ENCODE measurements at places on chromosomes 12 and 14.

DNA sequence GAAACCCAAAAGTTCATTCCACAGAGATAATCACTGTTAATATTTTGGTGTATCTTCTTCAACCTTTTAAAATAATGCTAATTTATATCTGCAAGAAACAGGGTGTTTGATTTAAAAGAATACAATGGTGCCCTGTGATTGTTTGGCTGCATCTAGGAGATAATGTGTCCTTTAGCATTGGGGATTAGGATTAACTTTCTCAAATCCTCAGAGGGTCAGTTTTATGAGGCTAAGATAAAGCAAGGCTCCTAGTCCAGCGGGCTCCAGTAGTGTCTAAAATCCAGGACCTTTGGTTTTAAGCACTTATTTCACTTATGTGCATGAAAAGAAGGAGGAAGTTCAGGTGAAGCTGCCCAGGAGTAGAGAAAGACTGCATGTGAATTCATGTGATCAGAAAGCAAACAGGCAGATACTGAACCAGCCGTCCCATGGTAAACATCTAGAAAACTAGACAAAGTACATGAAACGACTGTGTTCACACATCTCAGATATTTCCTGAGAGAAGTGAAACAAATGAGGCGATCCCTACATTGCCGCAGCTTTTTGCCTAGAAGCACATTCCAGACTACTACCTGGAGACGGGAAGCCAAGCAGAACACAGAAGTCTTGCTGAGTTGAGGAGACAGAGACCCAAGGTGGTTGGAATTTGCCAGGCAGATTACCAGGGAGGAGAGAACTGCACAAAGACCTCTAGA, 129.1 kb upstream of the MAX start:
- no peak for DNase-seq

DNA sequence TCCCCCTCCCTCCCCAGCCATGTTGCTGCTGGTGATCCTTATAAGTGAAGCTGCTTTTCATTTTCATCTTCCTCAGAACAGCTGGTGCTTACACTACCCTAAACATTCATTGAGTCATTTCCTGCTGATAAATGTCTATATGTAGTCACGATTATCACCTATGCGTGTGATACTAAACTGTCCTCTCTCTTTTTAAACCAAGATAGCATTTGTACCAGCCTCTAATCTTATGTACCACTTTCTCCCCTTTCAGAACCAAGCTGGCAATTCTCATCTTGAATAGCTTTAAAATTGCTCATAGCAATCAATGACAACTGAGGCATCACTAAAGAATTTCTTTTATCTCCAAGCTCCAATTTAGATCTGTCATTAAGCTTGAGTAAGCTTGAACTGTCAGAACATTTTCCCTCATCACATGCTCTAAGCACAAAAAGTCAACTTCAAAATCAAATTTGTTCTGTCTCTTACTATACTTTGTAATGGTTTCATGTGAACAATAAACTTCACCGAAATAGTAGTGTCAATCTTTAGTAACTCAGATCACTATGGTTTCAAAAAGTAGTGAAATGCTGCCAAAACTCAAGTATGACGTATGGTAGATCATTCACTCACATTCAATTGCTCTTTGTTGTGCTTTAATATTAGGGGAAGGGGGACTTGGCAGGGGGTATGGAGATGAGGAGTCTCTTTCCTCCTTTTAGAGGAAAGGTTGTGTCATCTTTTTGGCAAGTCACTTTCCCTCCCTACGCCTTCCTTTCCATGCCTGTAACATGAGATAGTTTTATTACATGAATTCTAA, 178.1 kb upstream of the NOVA1 start:
- DNase-seq: no peak

DNA sequence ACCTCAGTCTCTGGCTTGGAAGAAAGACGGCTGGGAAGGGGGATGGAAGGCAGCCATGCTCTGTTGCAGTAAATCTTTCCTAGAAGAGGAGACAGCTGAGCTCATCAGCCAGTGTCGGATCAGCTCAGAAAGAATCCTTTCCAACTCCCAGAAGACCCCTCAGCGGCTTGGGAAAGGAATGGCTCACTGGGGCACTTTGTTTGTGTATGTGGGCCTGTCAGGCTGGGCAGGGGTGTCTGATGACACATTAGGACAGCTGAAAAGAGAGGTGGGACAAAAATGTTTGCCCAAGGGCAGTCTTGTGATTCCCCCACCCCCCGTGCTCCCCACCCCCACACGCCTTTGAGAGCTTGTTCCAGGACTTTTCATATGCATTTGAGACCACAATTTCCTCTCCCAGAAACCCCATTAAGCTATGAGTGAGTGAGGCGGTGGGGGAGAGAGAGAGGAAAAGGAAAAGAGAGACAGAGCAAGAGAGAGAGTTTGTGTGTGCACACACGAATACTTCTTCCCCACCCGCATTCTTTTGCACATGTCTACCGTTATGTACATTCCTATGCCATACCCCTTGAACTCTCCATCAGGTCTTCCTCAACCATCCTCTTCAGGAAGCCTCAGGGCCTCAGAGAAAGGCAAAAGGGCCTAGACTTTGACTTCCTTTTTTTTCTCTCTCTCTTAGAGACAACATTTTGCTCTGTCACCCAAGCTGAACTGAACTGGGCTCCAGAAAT, 198.9 kb downstream of the ZFP36L1 start:
- DNase-seq: no peak

DNA sequence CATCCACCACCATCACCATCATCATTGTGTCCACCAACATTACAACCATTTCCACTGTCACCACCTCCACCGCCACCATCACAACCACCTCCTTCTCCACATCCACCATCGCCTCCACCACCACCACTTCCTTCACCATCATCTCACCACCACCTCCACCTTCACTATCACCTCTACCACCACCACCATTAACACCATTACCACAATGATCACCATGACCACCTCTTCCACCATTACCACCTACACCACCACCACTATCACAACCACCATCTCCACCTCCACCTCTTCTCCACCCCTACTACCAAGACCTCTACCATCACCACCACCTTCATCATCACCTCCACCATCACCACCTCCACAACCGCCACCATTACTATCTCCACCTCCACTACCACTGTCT, 16.4 kb downstream of the ISCU start:
- DNase-seq: no peak

- no peak for DNase-seq
These were observed 2.3 kb upstream of the ZNF384 start for GRCh38 chr12:6691473-6691872.

DNA sequence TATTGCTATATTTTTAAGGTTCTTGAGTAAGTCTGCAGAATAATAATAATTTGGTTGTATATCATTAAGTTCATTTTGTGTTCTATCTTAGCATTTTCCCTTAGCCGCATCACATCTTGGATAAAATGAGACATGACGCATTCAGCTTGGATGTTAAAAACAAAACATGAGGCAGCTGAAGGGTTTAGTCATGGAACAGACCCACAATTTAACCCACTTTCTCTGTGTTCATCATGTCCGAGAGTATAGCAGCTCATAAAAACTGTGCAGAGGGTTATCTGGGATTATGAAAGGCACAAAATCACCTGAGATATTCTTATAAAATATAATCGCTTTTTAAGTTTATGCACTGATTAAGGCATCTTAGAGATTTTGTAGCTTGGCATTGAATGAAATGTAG, 219.3 kb downstream of the TRHDE start:
- DNase-seq: no peak

DNA sequence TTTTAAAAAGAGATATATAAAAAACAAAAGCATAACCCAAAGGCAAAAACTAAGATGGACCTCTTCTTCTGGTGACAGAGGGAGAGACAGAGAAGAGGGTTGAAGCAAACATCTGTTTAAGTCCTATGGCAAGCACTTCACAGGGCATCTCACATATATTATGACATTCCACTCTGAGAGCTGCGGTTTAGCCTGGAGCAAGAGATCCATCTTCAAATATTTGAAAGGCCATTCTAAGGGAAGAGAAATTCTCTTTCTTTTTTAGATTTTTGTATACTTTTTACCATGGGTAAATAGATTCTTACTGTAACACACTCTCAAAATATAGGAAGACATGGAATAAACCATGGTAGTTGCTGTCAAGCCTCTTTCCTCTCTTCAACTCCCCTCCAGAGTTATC, 204.1 kb downstream of the GXYLT1 start:
- no peak for DNase-seq

- DNase-seq: no peak
These were observed 62.1 kb upstream of the SLC38A4 start for GRCh38 chr12:46887870-46888269.

DNA sequence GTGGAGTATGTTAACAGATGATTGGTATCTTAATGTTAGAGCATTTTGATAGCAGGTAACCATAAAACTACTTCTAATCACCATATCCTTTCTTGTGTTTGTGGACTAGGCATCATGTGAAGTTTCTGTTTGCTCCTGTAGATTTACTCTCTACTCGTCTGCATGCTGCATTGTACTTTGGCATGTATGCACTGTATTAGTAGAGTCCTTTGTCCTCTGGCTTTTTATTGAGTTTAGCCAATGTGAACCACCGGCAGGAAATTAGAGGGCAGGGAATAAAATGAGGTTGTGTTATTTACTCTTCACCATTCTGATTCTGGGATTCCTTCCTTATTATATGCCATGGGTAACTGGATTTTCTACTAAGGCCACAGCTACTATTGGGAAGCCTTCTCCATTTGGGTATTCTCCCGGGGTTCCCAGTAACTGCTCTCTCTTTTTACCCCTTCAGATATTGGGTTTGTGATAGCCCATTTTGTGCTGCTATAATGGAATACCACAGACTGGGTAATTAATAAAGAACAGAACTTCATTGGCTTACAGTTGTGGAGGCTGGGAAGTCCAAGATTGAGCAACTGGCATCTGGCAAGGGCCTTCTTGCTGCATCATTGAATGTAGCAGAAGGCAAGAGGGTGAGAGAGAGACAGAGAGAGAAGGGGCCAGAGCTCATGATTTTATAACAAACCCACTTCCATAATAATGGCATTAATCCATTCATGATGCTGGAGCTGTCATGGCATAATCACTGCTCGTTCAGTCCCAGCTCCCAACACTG, 22.4 kb downstream of the FAM177A1 start:
- no peak for DNase-seq

GRCh38 chr14:24054646-24055045, 2.8 kb downstream of the CARMIL3 start:
- DNase-seq: no peak

DNA sequence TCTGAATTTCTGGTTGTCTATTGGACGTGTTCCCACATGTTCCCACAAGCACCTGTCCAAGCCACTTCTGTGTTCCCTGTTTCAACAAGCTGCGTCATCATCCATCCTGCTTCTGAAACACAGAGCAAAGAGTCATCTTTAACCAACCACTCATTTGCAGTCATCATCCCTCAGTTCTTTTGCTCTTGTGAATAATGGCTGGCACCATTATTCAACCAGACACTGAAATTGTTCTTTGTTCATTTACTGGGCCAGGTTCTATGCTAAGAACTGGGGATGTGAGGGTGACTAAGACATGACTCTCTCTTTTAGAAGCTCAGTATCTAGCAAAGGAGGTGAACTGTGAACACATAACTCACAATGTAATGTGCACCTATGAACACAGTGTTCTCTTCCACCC, 40.7 kb upstream of the ANO4 start:
- no peak for DNase-seq

DNA sequence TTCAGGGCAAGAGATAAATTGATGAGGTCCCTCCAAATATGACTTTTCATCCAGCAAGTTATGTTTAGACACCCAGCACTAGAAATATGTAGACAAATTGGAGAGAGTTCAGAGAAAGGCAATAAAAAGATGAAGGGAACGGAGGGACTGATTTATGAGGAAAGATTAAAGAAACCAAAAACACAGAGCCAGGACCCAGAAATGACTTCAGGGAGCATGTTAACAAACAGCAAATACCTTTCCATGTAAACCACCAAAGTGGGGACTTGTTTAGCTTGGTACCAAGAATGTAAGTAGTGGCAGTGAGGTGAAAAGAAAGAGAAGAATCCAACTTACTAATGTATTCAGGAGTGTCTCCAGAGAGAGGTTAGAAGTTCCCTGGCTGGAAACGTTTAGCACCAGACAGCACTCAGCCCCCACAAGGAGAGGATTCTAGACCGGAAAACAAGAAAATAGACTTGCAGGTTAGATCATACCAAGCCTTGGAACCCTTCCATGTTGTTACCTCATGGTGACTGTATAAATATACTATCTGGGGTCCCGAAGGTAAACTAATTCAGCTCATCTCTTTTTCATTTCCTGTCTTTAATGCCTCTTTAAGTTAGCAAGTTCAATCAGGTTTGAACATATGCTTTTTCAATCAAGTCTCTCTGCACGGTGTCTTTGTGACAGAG, 79.2 kb downstream of the TBC1D30 start:
- DNase-seq: no peak

DNA sequence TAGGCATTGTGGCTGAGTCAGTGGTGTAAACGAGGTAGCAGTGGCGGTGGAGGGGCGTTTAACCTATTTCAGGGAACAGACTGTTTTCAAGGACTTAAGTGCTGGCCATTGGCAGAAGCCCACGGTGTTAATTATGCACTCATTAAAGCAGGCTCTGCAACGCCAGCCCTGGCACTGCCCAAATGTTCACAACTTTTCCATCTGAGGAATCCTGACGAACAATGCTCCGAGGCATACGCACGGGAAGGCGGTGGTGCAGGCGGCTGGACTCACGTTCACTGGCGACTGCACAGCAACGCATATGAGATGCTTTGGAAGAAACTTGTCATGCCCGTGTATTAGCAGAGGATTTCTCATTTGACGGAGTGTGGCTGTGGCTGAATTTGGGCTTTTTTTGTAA, 70.6 kb upstream of the SLC24A4 start:
- DNase-seq: no peak

DNA sequence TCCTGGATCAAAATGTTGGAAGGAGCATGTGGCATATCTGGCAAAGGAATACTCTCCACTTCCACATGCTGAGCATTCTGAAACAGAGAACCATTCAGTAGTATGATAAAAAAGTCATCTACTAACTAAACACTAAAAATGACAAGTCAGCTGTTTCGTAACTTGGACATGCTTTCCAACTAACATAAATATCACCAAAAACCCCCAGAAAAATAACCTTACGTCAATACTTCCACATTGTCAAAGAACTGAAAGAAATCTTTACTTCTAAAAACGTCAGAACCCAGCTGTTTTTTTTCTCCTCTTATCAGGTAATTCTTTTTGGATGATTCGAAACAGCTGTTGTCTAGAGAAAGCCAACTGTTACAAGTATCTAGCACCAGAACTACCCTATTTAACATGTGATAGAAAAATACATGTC, 8.2 kb downstream of the WBP11 start:
- no peak for DNase-seq

Data from activated naive CD4-positive, alpha-beta T cell (primary cell).